ENCODE measurements at places on chromosomes 7 and 10.

- no peak for DNase-seq
These were observed 48.8 kb upstream of the CHST15 start for GRCh38 chr10:124142006-124142739.

DNA sequence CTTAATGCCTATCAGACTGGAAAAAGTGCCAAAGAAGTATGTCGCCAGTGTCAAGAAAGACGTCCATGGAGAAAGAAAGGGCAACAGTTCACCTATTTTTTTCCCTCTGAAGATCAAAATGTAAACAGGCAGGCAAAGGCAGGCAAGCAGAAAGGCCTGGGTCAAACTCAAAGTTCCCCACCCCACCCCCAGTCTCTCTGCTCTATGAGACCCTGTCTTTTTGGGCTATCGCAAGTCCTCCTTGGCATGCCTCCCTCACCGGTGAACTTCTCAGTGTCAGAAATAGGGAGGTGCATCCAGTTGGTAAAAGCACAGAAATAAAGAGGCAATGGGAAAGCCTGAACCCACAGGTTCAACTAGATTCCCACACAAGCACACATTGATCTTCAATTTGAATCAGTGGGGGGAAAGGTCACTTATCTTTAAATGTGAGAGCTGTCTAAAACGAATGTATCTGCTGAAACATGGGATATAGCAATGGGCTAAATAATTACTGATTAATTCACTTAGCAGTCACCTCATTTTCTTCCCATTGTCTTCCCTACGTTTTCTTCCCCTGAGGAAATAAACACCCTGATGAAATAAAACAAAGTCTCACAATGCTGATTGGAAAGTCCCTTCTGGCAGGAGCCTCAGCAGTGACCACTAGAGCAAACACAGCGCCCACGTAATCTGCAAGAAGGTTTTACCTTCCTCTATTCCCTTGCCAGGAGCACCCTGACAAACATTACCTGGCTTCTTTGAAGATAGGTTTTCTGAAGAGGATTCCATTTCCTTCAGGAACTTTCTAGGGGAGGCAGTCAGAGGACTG lies 31.1 kb downstream of the JAZF1 start:
- no peak for DNase-seq

DNA sequence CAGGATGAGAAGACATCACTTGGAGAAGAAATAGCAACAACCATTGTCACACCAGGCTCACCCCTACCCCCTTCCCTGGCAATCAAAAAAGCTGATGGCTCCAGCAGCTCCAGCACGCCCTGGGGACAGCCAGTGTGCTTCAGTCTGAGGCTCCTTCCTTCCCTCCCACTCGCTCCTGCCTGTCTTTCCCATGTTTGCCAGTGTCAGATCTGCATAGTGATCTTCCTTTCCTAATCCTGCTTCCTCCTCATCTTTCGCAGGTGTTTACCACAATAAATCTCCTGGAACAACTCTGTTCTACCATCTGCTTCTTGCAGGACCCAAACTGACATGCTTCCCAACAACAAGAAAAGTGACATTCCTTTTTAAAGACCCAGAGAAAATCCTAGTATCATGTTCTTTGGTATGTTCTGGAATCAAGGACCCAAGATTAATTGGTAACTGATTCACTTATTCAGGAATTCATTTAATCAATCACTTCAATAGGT lies 57.1 kb downstream of the STEAP1B start:
- no peak for DNase-seq

- DNase-seq = peak; percentile 52
These were observed 973 bp downstream of the GPR158 start for GRCh38 chr10:25175527-25176420.

GRCh38 chr10:46232666-46233065 lies 54.1 kb upstream of the ANTXRL start:
- DNase-seq = no peak

DNA sequence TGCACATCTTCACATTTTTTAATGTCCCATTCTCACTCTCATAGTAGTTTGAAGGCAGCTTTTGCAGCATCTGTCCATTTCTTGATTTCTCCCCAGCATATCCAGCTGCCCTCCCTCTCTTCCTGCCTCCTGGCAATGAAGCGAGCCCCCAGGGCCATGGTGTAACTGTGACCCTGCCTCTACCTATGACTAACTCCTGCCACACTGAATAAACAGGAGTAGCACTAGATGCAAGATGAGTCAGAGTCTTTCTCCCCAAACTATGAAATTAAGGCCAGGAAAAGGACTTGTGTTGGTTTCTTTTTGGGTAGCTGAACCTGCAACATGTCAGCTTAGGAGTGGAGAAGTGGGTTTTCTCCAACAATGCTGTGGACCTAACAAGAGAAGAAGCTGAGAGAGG lies 329.0 kb downstream of the RNLS start:
- DNase-seq = no peak

DNA sequence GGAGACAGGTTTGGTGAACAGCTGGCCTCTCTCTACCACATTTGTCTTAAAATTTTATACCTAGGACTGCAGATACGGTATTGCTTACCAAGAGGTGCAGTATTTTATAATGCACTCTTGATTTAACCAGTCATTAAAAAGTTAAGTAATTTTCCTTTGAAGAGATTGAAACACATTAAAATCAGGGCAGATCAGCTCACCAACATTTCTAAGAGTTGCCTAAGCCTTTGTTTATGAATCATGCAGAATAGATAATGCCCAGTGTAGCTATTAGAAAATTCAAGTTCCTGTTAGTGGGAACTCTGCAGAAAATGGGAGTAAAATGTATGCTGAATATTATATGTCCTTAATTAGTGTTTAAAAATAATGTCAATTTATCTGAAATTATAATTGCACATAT lies 140.2 kb upstream of the PRPS1L1 start:
- DNase-seq = no peak

DNA sequence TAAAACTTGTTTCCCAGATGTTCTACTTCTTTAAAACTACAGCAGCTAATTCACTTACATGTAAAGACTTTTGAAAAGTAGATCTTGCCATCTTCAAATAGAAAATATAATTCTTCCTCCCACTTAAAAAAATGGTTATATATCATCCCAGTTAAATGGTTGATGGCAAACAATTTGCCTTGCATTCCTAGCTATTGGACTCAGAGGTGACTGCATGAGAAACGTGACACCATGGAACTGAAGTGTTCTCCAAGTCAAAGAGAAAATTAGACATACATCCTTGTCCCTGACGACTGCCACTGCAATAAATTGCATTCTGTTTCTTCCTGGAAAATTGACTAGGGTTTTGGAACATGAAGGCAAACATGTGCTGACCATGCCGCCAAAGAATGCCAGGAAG lies 95.0 kb upstream of the POM121L12 start:
- no peak for DNase-seq

- DNase-seq = no peak
These were observed 223.8 kb upstream of the KAT6B start for GRCh38 chr10:74602576-74602975.

- DNase-seq = no peak
These were observed 37.0 kb downstream of the JAKMIP3 start for GRCh38 chr10:132102717-132103110.

DNA sequence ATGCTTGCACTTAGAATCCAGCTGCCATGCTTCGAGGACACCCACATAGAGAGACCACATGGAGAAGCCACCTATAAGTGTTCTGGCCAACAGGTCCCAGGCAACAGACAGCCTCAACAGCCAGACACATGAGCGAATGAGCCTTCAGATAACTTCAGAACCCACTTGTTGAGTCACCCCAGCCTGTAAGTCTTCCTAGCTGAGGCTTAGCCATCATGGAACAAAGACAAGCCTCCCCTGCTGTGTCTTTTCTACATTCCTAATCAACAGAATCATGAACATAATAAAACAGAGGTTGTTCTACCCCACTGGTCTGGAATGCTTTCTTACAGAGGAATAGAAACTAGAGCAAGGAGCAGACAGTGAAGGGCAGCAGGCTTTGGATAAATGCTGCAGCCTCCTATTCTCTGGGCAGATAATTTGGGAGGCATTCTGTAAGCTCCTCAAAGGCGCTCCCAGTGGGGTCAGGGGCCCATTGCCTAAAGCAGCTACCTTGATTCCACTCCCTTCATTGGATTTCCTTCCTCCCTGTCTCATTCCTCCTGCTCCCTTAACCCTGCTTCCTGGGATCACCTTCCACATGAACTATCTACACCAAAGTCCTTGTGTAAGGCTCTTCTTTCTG lies 4.6 kb downstream of the TLL2 start:
- no peak for DNase-seq

GRCh38 chr7:95619921-95620320 lies 23.6 kb upstream of the PDK4 start:
- DNase-seq = no peak

DNA sequence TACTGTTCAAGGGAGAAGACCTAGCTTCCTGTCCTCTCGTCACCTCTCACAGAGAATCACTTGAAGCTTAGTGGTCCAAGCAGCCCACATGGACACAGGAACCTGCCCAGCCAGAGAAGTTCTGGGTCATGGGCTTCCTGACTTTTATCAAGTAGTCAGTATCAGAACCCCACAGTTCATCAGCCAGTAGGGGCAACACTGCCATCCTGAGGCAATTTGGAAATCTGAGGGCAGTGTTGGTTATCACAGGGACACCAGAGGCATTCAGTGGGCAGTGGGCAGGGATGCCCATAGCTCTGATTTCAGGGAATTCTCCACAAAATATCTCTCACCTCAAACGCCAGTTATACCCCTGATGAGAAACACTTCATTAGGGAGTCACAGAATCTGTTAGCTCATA lies 22.5 kb upstream of the MGAM2 start:
- DNase-seq = no peak

DNA sequence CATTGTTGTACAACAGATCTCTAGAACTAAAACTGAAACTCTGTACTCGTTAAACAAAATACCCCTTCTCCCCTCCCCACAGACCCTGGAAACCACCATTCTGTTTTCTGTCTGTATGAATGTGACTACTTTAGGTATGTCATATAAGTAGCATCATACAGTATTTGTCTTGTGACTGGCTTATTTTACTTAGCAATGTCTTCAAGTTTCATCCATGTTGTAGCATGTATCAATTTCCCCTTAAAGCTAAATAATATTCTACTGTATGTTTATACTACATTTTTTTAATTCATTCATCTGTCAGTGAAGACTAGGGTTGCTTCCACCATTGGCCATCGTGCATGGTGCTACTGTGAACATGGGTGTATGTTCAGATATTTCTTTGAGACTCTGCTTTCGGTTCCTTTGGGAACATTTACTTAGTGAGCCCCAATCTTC lies 71.2 kb upstream of the RPA3 start:
- no peak for DNase-seq

GRCh38 chr10:22597138-22597537 lies 117.2 kb downstream of the PIP4K2A start:
- peak; percentile 63 for DNase-seq

GRCh38 chr7:157830331-157830730 lies 493.5 kb downstream of the DNAJB6 start:
- peak; percentile 92 for DNase-seq

DNA sequence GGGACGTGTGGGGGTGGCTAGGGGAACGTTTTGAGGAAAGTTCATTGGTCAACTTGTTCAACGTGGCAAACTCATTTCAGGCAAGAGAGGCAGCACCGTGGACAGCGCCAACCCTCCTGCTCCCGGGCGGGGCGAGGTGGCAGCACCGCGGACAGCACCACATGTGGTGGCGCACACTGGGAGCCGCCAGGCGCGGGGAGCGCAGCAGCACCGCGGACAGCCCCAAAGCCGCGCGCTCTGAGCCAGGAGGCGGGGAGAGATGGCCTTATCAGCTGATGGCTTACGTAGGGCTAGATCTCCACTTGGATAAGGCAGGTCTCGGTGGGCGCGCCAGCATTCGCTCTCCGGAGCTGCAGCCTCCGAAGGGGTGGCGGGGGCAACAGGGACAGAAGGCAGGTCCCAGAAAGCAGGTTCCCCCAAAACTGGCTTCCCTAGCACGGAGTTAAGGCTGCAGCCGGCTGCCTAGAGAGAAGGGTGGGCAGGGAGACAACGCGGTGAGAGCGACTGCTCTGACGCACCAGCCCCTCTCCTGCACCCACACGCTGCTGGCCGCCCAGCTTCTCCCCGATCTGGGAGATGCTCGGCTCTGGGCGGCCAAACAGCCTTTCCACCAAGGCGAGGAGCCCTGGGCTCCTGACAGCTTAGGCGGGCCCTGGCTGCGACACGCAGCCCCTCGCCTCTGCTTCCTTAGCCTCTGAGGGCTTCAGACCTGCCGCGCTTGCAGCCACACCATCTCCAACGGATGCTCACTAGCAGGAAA lies at the start of gene HTR5A:
Gene HTR5A (plus strand): TSS at position 333 of the 760 bp plus-strand sequence. CDS start 576 bp downstream, outside the sequence.
- DNase-seq = no peak

GRCh38 chr10:84336406-84337090 lies 8.2 kb downstream of the CCSER2 start:
- no peak for DNase-seq

DNA sequence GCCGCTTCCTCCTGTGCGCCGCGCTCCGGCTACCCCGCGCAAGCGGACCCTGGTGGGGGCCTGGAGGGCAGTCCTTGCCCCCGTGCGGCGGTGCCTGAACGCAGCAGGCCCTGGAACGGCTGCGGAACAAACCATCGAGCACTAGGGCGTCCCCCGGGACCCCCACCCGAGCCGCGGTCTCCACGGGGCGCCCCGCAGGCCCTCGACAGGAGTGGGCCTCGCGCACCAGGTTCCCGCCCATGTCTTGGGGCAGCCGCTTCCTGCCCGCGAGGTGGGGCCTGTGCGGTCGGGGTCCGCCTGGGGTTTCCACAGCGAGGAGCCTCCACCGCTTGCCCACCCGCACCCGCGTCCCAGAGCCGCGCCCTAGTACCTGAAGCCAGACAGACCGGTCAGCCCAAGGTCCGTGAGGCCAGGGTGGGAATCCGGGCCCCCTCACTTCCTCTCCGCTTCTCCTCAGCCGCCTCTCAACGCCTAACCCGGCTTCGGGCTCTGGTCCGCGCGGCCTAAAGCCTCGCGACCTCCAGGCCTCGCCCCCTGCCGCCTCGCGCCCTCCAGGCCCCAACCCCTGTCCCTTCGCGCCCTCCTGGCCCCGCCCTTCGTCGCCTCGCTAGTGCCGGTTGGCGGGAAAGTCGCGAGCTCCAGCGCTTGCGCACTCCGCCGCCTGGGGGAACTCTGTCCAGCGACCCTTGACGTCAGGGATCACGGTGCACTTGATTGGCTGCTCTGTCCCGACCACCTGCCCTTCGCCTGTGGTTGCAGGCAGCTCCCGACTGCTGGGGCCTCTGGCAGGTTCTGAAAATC lies 7.0 kb upstream of the GBX1 start:
- DNase-seq = no peak

GRCh38 chr7:123863461-123863860 lies 18.5 kb downstream of the HYAL4 start:
- DNase-seq = no peak

GRCh38 chr10:95116869-95117269 lies 47.6 kb upstream of the CYP2C8 start:
- no peak for DNase-seq

- peak; percentile 82 for DNase-seq
These were observed 6.7 kb downstream of the ATP6V1F start for GRCh38 chr7:128869138-128869943.

- DNase-seq = no peak
These were observed 64.4 kb downstream of the GRB10 start for GRCh38 chr7:50718311-50718710.

GRCh38 chr7:6386779-6387178 lies 61.0 kb downstream of the DAGLB start:
- no peak for DNase-seq
